Activated B cell treated with CpG ODN at 0.5 μM for 24 hours (primary cell): ENCODE measurements at places on chromosomes 12 and 14. TPM values are rescaled to one million over a fixed set of nuclear protein-coding genes. Genes with fewer than 3 reads are reported as not detected.

SRP54 gene
- total RNA-seq = 51.2 and 54.7 TPM in 2 replicates

TC2N gene
- 9.4 and 12.1 TPM in 2 replicates for total RNA-seq

PLEKHG7 gene
- total RNA-seq = 3.4 and 4.1 TPM in 2 replicates

OR4E2 gene
- not detected in 2 replicates for total RNA-seq

NOVA1 gene
- total RNA-seq = not detected in 2 replicates

TSPAN9 gene
- total RNA-seq = 0.20 and 0.54 TPM in 2 replicates
